ENCODE measurements at places on chromosomes 2 and 18.

GRCh38 chr2:117980783-117981676, 32.8 kb downstream of the CCDC93 start:
- no peak for DNase-seq

DNA sequence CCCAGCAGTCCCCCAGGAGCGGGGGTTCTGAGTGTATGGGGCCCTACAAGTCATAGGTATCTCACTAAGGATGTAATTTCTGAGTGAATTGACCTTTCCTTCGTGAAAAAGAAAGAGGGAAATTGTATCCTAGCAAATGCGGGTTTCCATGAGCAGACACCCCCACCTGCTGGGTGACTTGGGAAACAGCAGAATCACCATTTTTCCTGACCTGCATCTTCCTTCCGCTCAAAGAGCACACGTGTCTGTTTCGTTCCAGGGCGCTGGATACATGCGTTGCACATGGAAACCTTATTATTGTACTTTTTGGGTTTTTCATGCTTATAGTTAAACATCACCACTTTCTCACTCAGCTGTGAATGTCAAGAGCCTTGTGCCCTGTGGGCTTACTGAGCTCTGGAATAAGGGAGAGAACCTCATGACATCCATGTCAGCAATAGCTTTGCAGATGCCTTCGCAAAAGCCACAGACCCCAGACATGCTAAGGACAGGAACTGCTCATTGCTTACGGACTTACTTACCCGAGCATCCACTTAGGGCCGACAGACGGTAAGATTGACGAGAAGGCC, 132.8 kb downstream of the TPO start:
- no peak for DNase-seq

DNA sequence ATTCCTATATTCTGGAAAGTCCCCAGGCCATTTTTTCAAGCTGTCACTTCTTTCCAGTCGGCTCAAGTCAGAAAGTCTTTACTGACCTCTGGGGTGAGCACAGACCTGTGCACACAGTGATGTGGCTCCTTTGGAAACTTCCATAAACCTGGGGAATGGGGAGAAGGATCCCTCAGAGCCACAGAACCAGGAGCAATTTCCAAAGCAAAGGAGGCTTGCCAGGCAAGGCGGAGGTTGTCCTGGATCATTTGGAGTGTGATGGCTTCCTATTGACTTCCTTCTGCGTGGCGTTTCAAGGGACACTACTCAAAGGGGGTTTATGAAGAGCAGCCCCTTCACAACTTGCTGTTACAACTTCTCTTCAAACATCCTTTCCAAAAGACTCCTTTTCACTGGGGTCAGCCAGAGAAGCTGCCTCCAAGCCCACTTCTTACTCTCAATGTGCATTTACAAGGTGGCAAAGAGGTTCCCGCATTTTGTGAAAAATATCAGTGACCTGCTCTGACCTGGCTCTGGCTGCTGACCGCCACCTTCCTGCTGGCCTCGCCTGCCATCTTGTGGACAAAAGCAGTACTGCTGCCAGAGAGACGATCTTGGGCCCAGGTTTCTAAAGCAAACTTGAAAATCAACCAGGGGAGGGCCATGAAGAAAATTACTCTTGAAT, 18.2 kb upstream of the TMEM247 start:
- DNase-seq: peak; percentile 63

- DNase-seq: no peak
Measured at GRCh38 chr18:4319738-4320677, 135.1 kb downstream of the DLGAP1 start.

- no peak for DNase-seq
Measured at GRCh38 chr2:144215701-144216675, 303.9 kb downstream of the ZEB2 start.

GRCh38 chr2:53987336-53987921, 16.6 kb upstream of the PSME4 start:
- DNase-seq: no peak

- no peak for DNase-seq
Measured at GRCh38 chr18:71398531-71398930, 1109.7 kb downstream of the SOCS6 start.

DNA sequence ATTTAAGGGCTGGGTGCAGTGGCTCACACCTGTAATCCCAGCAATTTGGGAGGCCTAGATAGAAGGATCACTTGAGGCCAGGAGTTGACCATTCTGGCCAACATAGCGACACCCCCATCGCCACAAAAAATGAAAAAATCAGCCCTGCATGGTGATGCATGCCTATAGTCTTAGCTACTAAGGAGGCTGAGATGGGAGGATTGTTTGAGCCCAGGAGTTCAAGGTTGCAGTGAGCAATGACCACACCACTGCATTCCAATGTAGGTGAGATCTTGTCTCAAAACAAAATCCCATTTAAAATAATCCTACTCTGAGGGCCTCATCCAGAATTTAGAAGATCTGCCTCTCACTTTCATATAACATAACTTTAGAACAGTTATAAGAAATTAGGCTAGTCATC, 2.7 kb upstream of the SERTAD2 start:
- DNase-seq: no peak

Measured in T-helper 1 cell (primary cell).